ENCODE measurements at places on chromosomes 2 and 18.
A peak's percentile ranks its signal among the peaks of the same experiment; 100 is the strongest.

GRCh38 chr2:109500910-109501309 lies 112.9 kb downstream of the SEPTIN10 start:
- no peak for DNase-seq

GRCh38 chr18:61587865-61588264 lies 254.6 kb downstream of the CDH20 start:
- no peak for DNase-seq

DNA sequence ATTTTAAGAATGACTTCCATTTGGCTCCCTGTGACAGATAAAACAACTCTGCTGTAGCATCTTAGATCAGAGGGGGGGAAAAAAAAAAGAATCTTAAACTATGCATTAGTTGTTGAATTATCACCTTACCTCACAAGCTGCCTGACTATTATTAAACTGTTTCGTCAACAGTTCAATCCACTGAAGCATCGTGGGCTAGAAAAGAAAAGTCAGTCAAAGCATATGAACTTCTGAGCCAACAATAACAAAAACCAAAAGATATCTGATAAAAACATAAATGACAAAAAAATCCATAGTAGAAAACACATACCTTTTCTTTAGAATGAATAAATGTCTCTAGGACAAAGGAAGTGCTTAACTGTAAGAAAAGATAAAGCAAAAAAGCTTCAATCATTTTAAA lies 73.7 kb downstream of the C2orf74 start:
- DNase-seq: no peak

GRCh38 chr2:134247679-134248078 lies 6.2 kb upstream of the MGAT5 start:
- no peak for DNase-seq

GRCh38 chr2:45199973-45200372 lies 190.7 kb upstream of the SIX2 start:
- no peak for DNase-seq

DNA sequence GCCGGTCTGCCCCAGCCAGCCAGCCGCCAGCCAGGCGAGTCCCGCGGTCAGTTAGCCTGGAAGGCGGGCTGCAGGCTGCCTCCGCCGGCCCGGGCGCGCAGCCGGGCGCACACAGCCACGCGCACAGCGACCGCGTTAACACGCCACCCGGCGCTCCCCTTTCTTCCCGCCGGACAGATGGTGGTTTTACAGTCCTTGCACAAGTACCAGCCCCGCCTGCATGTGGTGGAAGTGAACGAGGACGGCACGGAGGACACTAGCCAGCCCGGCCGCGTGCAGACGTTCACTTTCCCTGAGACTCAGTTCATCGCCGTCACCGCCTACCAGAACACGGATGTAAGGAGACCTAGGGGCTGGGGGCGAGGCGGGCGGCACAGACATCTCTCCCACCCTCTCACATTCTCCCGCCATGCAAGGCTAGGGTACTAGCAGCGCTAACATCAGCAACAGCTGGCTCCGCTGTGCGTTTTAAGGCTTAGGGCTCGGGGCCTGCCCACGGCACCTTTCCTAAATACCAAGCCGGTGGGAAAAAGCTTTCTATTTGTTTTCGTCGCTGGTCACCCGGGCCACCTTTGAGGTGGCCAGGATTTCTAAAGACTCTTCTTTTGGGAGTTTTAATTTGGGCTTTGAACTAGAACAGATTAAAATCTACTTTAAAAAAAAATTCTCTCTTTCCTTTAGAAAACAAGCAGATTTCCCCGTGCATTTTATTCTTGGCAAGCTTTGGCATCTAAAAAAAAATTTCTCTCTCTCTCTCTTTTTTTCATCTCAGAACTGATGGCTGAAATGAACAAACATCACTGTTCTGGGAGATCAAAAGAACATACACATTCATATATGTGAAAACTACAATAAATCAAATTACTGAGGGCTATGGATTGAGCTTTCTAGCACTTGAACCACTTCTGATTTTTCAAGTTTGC lies 2.9 kb downstream of the TBR1 start:
- no peak for DNase-seq

GRCh38 chr2:207467716-207468347 lies 61.9 kb upstream of the CREB1 start:
- no peak for DNase-seq

DNA sequence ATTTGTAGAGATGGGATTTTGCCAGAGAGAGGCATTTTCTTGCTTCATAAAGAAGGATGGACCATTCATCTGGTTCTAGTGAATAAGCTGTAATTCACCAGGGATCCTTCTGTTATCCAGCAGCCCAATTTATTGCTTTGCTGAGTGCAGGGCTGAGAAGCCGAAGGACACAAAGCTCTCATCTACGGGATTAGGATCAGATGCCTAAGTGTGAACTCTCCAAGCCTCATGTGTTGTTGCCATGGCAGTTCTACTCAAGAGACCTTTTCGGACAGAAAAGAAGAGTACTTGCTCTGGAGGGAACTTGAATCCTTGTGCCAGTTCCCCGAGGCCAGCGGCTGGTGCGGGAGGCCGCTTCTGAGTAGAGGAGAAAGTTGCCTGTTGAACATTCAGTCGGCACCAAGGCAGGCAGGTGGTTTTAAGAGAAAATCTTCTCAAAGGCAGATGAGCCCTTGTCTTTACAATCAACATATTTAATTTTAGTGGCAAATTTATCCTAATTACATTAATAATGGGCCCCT lies 38.4 kb upstream of the MBP start:
- DNase-seq: no peak

DNA sequence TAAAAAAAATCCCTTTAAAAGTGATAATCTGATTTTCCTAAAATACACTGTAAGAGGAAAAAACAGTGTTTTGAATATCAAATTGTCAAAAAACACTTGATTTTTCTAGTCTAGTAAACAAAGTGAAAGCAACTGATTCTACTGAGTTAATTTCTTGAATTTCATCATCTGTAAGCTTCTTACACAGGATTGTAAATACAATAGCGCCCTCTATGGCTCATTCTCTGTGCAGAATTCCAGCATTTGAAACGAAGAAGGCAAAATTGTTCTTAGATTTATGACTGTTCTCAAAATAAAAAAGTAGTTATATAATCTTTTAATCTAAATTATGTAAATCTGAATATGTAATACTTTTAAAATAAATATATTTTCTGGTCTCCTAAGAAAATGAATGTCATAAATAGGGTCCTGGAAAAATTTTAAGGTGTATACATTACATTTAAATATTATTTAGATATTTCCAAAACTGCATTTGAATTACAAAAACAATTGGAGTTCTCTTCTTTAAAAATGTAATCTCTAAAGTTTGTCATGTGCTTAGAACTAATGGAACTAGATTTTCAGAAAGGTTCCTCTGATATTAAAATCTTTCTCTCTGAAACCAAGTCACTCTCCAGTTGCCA lies 176.9 kb upstream of the MC4R start:
- DNase-seq: no peak

GRCh38 chr2:162370931-162371330 lies 27.0 kb downstream of the GCA start:
- DNase-seq: no peak

GRCh38 chr2:182941121-182941722 lies 74.8 kb upstream of the FRZB start:
- DNase-seq: no peak

- DNase-seq: no peak
Measured at GRCh38 chr2:37851828-37852584, 73.1 kb upstream of the RMDN2 start.

- no peak for DNase-seq
Measured at GRCh38 chr2:100494712-100495111, 24.4 kb downstream of the NMS start.

GRCh38 chr2:220506466-220506865 lies 879.0 kb downstream of the SLC4A3 start:
- no peak for DNase-seq

GRCh38 chr2:45315861-45316260 lies 295.2 kb downstream of the SRBD1 start:
- DNase-seq: no peak

DNA sequence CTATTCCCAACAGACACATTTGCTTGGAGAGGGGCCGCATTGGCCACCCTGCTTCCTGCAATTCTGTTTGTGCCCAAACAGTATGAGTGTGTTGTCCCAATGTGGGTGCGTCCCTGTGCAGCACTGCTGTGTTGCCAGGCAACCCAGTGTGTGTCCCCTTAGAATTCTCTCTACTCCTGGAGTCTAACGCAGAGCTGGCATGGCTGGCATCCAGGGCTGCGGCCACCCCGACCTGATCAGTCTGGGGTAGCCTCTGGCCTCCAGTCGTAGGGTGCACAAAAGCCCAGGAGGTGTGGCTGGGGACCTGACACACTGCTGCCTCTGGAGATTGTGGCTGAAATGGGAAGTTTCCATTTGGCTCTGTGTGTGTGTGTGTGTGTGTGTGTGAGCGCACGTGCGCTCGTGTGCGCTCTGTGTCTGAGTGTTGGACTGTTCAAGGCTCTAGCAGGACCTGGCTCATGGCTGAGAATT lies 48.0 kb downstream of the TEX44 start:
- DNase-seq: peak; percentile 31

DNA sequence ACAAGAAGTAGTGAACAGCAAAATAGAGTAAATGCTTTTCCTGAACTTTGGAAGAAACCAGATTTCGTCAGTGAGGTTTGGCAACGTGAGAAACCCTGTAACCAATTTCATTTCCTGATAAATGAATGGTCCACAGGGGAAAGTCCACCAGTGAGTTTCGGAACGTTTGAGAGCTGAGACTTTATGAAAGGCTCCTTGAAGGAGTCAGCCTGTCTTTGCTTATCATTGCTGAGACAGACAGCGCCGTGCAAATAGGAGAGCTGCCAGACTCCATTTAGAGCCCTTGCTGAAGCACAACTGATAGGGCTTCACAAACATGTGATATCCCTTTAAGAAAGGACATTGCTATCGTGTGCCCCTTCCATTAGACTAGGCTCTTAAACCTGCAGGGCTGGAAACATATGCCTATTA lies 121.8 kb upstream of the SMAD7 start:
- DNase-seq: no peak

GRCh38 chr2:1639086-1639858 lies 105.0 kb downstream of the PXDN start:
- no peak for DNase-seq

DNA sequence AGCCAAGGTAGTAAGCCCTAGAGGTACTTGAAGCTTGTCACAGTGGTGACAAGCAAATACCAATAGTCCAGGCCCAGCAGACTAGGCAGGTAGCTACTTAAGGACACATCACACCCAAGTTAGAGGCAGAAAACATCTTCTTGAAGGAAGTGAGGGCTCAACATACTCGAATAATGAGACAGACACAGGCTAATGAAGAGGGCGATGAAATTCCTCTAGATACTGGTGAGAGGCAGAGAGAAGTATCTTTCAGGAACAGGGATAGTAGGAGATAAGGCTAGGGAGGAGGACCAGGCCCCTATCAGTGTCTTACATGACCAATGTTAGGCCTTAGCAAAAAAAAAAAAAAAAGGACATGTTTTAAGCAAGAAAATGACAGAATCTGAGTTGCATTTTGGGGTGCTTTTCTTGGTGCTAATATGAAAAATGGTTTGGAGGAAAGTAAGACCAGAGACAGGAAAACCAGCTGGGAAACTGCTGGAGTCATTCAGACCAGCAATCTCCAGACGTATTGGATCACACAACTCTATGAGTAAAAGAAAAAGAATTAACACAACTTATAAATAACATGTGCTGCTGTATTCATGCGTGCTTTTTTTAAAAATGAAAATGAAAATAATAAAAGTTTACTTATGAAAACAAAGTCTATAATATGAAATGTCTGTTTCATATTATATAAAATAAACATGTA lies 37.7 kb downstream of the COBLL1 start:
- DNase-seq: no peak

GRCh38 chr2:112217854-112218253 lies 37.0 kb downstream of the ZC3H8 start:
- no peak for DNase-seq

GRCh38 chr2:99550368-99550767 lies 60.6 kb upstream of the REV1 start:
- DNase-seq: no peak

DNA sequence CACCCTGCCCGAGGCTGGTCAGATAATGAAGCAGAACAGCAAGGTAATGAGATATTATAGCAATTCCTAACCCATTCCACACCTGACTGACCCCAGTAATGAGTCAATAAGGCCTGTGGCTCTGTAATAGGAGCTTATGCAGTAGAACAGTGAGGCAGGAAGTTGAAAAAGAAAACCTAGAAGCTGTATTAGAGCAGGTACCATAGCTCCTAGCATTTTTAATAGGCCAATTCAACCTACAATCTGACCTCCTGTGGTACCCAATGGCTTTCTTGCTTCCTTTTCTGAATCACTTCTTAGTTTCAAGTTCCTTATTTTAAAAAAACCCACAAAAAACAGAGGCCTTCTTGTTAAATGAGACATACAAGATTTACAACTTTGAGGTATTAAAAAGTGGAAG lies 43.6 kb upstream of the MAP2 start:
- no peak for DNase-seq

DNA sequence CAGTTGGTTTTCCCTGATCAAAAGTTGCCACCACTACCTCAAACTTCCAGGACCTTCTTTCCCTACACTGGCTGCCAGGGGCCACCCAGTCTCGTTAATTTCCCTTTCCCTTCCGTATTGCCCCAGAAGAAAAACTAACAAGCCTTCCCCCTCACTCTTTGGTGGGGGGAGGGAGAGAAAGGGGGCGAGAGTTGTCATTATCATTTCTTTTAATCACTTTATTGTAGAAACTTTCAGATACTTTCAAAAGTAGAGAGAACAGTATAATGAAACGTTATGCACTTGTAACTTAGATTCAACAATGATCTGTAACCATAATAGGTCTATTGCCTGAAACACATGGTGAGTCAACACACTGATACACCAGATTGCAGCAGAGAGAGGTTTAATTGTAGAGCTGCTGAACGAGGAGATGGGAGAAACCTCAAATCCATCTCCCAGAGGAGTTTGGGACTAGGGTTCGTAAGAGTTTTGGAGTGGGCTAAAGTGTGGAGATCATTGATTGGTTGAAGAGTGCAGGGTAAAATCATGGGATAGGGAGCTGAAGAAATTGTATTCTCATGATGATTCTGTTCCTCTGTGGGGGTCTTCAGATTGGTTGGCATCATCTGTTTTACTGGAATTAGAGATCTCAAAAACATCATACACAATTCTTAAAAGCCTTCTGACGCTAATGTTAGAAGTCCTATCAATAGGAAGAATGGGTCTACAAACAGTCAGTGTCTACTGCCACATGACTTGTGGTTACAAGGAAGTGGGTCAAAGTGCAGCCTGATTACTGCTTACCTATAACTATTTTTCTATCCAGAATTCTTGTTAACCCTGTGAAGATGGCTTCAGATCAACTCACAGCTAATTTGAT lies 2.6 kb upstream of the RNF149 start:
- no peak for DNase-seq

- no peak for DNase-seq
Measured at GRCh38 chr2:238636269-238637073, 209.7 kb downstream of the ASB1 start.

- DNase-seq: no peak
Measured at GRCh38 chr2:226643946-226644282, 155.7 kb downstream of the IRS1 start.

DNA sequence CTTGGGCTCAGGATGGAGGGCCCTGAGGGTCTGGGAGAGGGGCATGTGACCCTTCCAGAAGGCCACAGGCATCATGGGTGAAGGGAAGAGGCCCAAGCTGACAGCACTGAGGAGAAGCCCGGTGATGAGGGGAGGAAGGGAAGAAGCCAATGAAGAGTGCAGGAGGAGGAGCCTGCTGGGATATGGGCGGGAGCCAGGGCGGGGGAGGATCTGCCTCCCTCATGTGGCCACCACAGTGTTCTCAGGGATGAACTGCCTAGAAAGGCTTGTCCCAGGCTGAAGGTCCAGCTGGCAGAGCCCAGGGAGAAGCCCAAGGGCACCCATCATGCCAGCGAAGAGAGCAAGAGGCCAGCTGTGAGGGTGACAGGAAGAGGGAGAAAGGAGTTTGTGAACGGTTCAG lies 24.6 kb upstream of the PLB1 start:
- DNase-seq: no peak

GRCh38 chr2:16281451-16282335 lies 341.3 kb downstream of the MYCN start:
- no peak for DNase-seq
